ENCODE measurements at places on chromosomes 6 and 20.

- peak; percentile 62 for DNase-seq
These were observed 9.9 kb downstream of the BCL2L1 start for GRCh38 chr20:31712564-31713311.

DNA sequence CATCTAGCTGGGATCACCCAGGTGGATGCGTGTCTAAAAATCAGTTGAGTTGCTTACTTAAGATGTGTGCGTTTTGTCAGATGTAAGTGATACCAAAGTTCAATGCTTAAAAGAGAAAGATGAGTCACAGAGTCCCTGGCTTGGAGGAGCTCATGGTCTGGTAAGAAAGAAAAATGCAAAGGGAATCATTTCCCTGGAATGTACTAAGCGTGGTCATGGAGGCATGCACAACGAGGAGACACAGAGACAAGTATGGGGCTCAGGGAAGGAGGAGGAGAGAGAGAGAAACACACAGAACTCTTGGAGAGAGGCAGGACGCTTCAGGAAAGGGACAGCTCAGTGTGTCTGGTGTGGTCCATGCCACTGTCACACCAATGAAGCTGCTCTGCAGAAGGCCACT is 186.9 kb upstream of the GMDS start:
- DNase-seq = no peak

DNA sequence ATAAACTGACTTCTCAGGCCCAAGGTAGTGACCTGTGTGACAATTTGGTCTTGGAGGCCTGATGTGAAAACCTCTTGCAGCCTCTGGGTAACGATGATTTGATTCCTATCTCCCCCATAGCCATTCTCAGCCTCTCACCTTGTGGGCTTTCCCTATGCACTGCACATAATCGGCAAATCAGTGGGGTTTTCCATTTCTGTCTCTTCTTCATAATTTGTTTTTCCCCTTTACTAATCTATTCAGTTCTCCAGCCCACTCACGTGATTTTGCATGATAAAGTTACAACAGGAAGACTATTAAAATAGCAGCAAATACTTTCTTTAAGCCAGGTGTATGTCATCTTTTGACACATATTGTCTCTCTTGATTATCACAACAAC is 893.7 kb downstream of the TFAP2A start:
- DNase-seq = no peak

DNA sequence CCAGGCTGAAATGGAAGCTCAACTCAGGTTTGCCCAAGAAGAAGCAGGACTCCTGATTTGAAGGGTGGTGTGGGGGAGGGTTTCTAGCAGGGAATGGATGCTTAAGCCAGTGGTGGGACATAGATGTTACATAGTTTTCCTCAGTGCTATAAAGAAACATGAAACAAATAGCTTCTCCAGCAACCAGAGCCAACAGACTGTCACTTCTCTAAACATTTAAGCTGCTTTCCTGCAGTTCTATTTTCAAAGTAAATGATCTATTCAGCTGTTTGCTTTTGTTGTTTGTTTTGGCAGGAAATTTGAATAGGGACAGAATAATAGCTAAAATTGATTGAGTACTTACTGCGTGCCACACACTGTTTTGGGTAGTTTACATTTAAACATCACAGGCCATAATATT is 169.0 kb downstream of the UST start:
- peak; percentile 39 for DNase-seq

GRCh38 chr6:119240257-119241110 is 109.1 kb downstream of the MAN1A1 start:
- DNase-seq = no peak

- DNase-seq = peak; percentile 25
These were observed 37.8 kb downstream of the CPXM1 start for GRCh38 chr20:2762578-2763131.
